ENCODE measurements at places on chromosomes 1 and 21. TPM values are rescaled to one million over a fixed set of nuclear protein-coding genes. Genes with fewer than 3 reads are reported as not detected.

DAB1 gene
- total RNA-seq = not detected

MANEAL gene
- total RNA-seq = 0.76 TPM

OR10Z1 gene
- total RNA-seq = not detected

ASCL5 gene
- not detected for total RNA-seq
